ENCODE measurements at places on chromosomes 5 and 9.

DNA sequence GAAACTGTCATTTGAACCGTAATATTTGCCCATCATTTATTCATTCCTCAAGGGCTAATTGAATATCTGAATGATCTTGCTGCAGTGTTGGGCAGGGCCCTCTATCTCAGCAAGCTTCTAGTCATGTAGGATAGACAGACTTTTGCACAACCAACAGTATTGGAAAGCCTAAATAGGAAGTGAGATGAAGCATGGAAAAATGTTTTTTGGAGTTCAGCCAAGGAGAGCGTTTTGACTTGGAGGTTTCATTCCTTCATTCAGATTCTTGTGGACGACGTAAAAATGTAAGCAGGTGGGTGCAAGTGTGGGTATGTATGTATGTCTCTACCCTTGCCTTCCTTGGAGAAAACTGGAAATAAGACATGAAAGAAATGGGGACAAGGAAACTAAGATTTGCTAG is 15.5 kb downstream of the DAPK1 start:
- DNase-seq, result no peak

- DNase-seq, result no peak
These were observed 112.7 kb downstream of the NRG2 start for GRCh38 chr5:139930406-139930805.

GRCh38 chr5:126235628-126236027 is 187.6 kb upstream of the GRAMD2B start:
- DNase-seq, result no peak

DNA sequence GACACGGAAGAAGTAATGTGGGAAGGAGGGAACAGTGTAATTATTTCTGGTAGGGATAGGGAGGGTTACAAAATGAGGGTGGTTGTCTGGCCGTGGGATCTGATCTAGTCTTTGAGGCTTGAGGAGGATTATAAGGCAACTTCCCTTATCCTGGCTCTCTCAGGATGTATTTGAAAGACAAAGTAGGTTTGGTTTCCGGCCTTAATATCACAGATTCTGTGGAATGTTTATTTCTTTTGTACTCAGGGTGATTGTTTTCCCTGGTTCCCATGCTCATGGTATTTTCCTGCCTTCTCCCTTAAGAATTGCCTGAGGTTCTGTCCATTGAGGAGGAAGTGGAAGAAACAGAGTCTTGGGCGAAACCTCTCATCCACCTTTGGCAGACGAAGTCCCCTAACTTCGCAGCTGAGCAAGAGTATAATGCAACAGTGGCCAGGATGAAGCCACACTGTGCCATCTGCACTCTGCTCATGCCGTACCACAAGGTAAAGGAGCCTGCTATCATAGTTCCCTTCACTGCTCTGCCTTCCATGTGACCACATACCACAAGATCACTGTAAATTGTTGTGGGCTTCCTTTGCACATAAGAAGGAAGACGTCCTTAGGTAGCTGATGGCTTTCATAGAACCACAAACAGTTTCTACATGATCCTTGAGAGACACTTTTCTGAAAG is 253.8 kb downstream of the KDM4C start:
- DNase-seq, result no peak

- no peak for DNase-seq
These were observed 5.4 kb downstream of the GDA start for GRCh38 chr9:72154468-72155285.

GRCh38 chr9:114077162-114077837 is 800 bp downstream of the AMBP start:
- DNase-seq, result no peak

GRCh38 chr5:35415309-35415708 is 185.0 kb upstream of the PRLR start:
- no peak for DNase-seq

GRCh38 chr9:88503081-88503844 is 31.7 kb upstream of the NXNL2 start:
- no peak for DNase-seq
